ENCODE measurements at places on chromosomes 7 and 10. TPM values are rescaled to one million over a fixed set of nuclear protein-coding genes. Genes with fewer than 3 reads are reported as not detected.
A peak's percentile ranks its signal among the peaks of the same experiment; 100 is the strongest.

ANKRD2 gene
- 0.72 TPM for total RNA-seq

DNA sequence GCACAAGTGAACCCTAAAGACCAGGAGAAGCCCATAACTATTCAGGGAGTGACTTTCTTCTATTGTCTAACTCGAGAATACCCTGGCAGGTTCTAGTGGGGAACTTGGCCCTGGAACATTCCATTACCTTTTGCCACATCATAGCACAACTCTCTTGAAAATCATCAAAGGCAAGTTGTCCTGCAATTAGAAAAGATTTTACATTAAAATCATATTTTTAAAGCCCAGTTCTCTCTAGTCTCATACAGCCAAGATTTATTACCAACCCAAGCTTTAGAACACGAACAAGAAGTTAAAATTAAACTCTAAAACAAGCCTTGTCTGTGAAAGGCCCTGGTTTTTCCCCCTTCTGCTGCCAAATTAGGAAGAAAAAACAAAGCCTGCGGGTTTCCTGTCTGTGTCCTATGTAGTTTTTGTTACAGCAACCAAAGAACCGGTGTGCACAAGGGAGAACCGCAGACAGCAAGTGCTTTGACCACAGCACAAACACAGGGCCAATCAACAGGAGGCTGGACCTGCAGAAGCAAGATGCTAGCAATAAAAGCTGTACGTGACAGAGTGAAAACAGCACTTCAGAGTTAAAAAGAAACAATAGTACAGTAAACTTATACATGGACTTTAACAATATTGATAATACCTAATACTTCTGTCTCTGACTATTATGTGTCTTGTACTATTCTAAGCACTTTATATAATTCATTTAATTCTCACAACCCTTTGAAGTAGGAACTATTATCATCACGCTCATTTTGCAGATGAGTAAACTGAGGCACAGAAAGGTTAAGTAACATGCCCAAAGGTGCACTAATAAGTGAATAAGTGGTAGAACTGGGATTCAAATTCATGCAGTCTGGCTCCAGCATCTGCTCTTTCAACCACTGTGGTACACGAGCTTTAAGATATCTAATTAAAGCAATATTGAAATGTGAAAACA lies 65.8 kb downstream of the STK17A start:
- DNase-seq, result no peak

DNA sequence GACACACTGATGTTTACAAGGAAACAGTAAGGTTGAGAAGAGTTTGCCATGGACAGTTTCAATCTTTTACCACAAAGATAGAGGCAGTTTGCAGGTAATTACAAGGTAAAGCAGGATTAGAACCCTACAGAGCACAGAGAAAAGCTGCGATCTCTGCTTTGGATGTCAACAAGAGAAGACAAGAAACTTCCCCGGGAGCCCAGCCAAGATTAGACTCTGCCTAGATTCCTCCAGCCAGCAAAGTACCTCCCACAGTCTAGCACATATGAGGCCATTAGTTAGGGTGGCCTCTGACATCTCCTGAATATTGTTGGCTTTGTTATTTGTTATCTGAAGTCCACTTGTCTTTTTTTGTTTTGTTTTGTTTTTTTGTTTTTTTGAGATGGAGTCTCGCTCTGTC lies 178.1 kb downstream of the CALN1 start:
- no peak for DNase-seq

DNA sequence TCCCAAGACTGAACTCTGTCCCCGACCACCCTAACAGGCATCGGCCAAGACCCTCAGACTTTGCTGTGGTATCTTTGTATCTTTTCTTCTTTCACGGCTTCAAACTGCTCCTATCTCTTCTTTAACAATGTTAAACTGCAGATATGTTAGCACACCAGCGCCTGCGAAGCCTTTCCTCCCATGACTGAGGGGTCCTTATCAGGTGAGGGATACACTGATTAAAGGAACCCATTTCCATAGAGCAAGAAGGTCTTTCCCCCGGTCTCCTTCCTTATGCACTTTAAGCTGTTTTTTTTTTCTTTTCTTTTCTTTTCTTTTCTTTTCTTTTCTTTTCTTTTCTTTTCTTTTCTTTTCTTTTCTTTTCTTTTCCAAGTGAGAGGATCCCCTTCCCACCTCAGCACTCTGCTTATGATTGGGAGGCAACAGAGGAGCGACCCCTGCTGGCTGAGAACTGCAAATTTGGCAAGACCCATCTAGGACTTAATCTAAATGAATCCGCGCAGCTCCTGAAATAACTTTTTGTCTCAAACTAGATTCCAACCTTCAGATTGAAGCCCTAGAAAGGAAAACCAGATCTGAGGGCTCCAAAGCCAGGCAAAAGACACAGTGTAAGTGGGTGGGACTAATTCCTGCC lies 109.9 kb downstream of the ITGB8 start:
- no peak for DNase-seq

DNA sequence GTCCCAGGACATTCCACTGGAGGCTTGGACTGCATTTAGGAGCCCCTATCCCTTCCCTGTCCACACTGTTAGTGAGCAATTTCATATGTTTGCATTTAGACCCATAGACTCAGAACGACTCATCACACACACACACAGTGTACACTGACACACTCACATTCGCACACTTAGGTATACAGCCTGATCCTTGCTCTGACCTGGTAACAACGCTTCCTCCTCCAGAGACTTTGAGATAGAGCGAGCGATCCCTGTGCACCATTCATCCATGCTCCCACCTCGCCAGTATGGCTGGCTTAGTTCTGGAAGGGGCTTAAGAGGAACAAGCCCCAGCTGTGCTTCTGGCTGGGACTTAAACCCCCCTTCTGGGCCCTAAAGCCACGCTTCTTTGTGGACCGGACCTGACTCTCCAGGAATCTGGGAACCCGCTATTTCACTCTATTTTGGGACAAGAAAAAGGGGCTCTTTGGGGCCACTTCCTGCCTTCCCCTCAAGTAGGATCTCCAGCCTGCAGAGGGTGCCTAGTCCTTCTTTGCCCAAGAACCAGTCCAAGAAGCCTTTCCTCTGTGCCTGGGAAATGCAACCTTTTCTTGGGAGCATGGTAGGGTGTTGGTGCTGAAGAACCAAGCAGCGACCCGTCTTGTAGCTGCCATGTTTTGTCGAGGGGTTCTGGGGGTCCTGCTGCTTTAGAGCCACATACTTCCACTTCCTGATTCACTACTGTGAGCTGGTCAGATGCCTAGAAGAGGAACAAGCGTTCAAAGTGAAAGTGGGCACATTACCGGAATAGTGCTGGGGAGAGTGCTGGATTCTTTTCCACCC lies 1.1 kb upstream of the HOXA13 start:
- no peak for DNase-seq

DNA sequence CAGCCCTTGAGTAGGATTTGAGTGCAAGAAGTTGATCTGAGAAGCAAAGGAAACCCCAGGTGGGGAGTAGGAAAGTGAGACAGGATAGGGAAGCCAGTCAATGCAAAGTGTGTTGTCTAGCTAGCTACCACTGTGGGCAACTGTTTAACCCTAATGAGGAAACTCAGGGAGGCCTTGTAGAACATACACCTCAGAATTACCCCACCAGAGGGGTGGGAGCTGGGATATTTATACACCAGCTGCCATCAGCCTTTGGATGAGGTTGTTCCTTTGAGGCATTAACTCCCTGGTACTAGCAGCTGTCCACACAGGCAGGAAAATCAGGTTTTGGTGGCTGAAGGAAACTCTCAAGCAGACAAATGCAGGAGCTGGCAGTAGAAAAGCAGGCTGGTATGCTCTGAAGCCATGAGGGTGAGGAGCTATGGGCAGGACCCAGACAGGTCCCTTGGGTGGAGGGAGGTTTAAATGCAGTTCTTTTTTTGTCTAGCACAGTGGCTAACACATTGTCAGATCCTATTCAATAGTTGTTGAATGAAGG lies 60.1 kb upstream of the ARID5B start:
- no peak for DNase-seq

- DNase-seq, result peak; percentile 56
These were observed 76.0 kb upstream of the RET start for GRCh38 chr10:43000651-43001426.

LIPF gene
- not detected for total RNA-seq

GRCh38 chr7:107890493-107890961 lies 456 bp upstream of the DLD start:
- peak; percentile 29 for DNase-seq

TRIM50 gene
- not detected for total RNA-seq

DPY19L1 gene
- 27.1 TPM for total RNA-seq

CCL24 gene
- total RNA-seq, result not detected

GRCh38 chr10:44358080-44358771 lies 26.7 kb downstream of the CXCL12 start:
- DNase-seq, result no peak

DNA sequence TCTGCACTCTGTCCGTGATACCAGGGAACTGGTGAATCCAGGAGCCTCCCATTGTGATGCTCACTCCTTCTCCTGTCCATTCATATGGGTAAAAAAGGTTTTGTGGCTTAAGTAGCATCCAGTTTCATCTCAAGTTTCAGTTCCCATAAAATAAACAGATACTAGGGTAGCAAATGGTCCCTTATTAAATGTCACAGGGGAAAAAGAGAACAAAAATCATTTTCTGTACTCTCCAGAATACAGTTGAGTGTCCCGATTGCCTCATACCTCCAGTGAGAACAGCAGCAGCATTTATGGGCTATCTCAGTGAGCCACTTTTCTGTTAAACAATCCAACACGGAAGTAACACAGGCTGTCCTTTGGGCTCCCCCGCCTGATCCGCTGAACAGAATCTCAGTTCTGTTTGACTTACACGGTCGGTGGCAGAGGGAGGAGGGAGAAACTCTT lies 179.6 kb downstream of the CELF2 start:
- DNase-seq, result no peak

DNA sequence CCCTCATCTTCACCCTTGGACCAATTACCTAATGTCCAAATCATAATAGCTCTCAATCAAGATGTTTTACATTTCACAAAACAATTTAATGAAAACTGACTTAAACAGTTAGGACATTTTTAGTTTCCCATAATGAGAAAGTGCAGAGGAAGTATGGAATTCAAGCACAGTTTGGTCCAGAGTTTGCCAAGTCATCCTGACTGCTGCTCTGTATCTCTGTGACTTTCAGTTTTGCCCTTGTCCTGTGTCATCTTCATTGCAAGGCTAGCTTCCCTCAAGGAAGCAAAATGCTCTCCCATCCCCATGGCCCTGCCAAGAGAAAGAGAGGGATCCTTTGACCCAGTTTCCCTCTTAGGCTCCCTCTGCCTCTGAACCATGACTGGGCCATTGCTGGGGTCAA lies 7.9 kb upstream of the PLEKHS1 start:
- DNase-seq, result no peak

DNA sequence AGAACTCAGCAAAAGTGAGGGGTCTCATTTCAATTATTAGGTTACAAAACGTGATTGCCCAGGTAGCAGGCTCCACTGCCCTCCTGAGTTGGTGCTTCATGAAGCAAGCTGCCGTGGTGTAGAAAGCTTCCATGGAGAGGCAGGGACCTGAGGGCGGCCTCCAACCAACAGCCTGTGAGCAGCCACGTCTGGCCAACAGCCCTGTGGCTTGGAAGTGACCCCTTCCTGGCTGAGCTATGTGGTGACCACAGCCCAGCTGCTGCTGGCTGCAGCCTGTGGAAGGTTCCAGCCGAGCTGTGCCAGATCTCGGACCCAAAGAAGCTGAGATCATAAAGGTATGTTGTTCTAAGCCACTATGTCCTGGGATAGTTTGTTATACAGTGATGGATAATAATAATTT lies 122.5 kb upstream of the KLF6 start:
- DNase-seq, result no peak

NEBL gene
- total RNA-seq, result under 0.01 TPM

H2BK1 gene
- not detected for total RNA-seq

FAM3C gene
- 65.5 TPM for total RNA-seq

- DNase-seq, result no peak
These were observed 42.5 kb downstream of the CCDC71L start for GRCh38 chr7:106618480-106618879.

GRCh38 chr10:91569522-91569921 lies 63.3 kb downstream of the PPP1R3C start:
- no peak for DNase-seq

- no peak for DNase-seq
These were observed 145.1 kb downstream of the KCNMA1 start for GRCh38 chr10:77492368-77492994.

DNA sequence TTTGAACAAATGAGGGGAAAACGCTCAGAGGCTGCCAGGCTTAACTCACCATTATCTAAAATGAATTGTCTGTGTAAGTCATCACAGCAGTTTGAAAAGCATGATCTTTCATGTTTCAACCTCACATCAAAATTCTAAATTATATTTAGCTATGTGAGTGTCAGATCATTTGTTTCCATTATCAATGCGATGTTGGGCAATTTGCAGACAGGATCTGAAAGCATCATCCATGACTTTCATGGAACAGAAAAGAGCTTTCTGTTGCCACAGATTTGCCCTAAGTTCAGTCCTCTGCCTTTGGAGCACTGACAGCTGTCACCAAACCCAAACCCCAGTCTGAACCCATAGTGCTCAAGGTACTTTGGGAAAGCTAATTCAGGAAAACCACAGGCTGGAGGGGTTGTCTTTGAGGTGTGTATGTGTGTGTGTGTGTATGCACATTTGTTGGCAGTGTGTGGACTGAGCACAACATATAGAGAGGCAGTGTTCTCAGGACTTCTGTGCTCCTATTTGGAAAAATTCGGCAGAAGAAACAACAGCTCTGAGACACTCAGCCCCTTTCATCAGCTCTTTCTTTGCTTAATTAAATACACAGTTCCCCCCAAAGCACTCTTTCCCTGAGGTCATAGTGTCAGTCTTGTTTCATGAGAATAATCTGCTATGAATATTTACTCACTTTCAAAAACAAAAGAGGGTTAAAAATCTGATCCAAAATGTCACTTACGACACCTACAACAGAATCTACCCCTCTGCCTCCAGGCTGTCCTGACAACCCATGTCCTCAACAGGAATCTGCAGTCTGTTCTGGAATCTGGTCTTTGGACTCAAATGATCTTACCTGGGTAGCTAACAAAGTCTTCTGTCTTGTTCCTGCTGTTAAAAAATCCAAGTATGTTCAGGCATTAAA lies 188.5 kb upstream of the KLF14 start:
- DNase-seq, result no peak

HHEX gene
- total RNA-seq, result 0.36 TPM

- no peak for DNase-seq
These were observed 19.8 kb downstream of the CFAP70 start for GRCh38 chr10:73338801-73339368.

DNA sequence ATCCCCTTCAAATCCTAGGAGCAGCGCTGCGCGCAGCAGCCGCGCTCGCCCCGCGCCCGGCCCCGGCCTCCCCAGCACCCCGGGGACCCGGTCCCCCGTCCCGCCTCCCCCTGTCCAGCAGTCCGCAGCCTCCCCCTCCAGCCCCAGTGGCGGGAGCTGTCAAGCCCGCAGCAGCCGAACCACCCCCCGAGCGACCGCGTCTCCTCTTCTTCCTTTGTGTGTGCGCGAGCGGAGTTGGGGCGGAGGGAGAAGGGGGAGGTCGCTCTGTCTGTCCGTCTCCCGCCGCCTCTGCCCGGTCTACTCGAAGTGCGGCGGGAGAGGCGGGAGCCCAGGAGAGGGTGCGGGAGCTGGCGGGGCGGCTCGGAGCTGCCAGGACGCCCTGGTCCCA lies 375 bp upstream of the CHN2 start:
- DNase-seq, result no peak

PPP1R9A gene
- total RNA-seq, result under 0.01 TPM
